ENCODE measurements at places on chromosomes 7 and 10. TPM values are rescaled to one million over a fixed set of nuclear protein-coding genes. Genes with fewer than 3 reads are reported as not detected.

Gene CCDC7
- total RNA-seq, result 3.3 TPM

Gene SP8
- not detected for total RNA-seq

Gene GBX1
- not detected for total RNA-seq

Gene TSPAN12
- 148 TPM for total RNA-seq

Gene VSTM4
- 0.22 TPM for total RNA-seq

Gene ERV3-1
- total RNA-seq, result 4.2 TPM

Gene CTAGE4
- total RNA-seq, result not detected

Gene WEE2
- under 0.01 TPM for total RNA-seq

Gene SPDYE5
- not detected for total RNA-seq

Gene COL13A1
- total RNA-seq, result 1.2 TPM

Gene BNIP3
- total RNA-seq, result 56.2 TPM

Gene UBE3C
- total RNA-seq, result 88.3 TPM

Gene PRF1
- total RNA-seq, result not detected

Gene RNF32
- 0.44 TPM for total RNA-seq

Gene C7orf57
- total RNA-seq, result not detected

Gene PLOD3
- total RNA-seq, result 34.4 TPM

Gene HOXA7
- total RNA-seq, result 1.5 TPM

Gene C10orf143
- 0.40 TPM for total RNA-seq

Gene LRRC18
- total RNA-seq, result not detected

Gene CADPS2
- 48.0 TPM for total RNA-seq

Gene CALCR
- total RNA-seq, result not detected

Gene UTF1
- not detected for total RNA-seq

Gene CNPY1
- not detected for total RNA-seq

Gene FGL2
- 0.20 TPM for total RNA-seq

Gene MAGI2
- total RNA-seq, result 0.44 TPM

Gene ACTR3C
- 8.3 TPM for total RNA-seq

Gene CPSF4
- 16.3 TPM for total RNA-seq

Gene ZNF722
- total RNA-seq, result not detected

Gene FAM25G
- total RNA-seq, result not detected

Gene NHLRC2
- 7.8 TPM for total RNA-seq

Gene SP4
- 4.8 TPM for total RNA-seq

Gene C10orf120
- total RNA-seq, result not detected

Gene FAM24A
- not detected for total RNA-seq

Gene ZNF107
- total RNA-seq, result 2.4 TPM

Gene IFIT1B
- not detected for total RNA-seq

Gene NODAL
- not detected for total RNA-seq

Gene SPDYE1
- total RNA-seq, result not detected

Gene GJD4
- not detected for total RNA-seq

Gene CPVL
- total RNA-seq, result 0.22 TPM

Gene A1CF
- not detected for total RNA-seq

Gene MMP21
- total RNA-seq, result 0.22 TPM

Gene H2BK1
- not detected for total RNA-seq

Gene ACSM6
- total RNA-seq, result not detected

Gene PDE1C
- total RNA-seq, result under 0.01 TPM

Gene POU6F2
- total RNA-seq, result not detected

Gene PRKAG2
- 13.5 TPM for total RNA-seq

Gene ANKIB1
- total RNA-seq, result 17.7 TPM

Gene CH25H
- total RNA-seq, result 4.4 TPM

Gene NKX6-2
- total RNA-seq, result not detected

Gene TBATA
- not detected for total RNA-seq
